ENCODE measurements at places on chromosomes 3 and 15.

- peak; percentile 49 for DNase-seq
Observed at GRCh38 chr15:41494922-41495735, 1.5 kb downstream of the ITPKA start.

DNA sequence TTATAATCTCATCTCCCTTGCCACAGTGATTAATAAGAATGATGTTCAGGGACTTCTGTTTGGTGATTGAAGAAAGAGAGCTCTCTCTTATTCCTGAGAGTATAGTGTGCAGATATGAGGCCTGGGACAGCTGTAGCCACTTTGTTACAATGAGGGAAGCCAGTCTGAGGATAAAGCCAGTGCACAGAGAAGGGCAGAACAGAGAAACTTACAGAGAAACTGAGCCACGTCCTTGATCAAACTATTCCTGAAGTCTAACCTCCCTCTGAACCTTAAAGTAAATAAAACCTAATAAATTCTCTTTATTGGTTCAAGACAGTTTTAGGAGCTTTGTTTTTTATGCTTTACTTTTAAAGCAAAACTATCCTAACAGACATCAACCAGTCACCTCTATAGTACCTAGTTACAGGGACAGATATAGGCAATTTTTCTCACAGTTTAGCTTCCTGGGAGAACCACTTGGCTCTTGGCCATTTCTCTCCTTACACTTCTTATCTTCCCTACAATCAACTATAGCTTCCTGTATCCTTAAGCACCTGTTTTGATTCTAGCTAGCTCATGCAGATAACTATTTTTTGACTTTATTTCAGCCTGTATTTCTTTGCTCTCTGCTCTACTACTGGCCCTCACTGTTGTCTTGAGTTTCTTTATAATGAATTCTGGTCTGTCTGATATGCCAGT lies 284.4 kb downstream of the SHQ1 start:
- no peak for DNase-seq

GRCh38 chr3:20039765-20040547 lies at the start of gene KAT2B:
TSS of gene KAT2B (plus strand) at chr3:20040446. CDS start at chr3:20040478, 32 bp downstream.
- peak; percentile 86 for DNase-seq

GRCh38 chr3:133996251-133996661 lies 33.5 kb downstream of the SLCO2A1 start:
- no peak for DNase-seq

DNA sequence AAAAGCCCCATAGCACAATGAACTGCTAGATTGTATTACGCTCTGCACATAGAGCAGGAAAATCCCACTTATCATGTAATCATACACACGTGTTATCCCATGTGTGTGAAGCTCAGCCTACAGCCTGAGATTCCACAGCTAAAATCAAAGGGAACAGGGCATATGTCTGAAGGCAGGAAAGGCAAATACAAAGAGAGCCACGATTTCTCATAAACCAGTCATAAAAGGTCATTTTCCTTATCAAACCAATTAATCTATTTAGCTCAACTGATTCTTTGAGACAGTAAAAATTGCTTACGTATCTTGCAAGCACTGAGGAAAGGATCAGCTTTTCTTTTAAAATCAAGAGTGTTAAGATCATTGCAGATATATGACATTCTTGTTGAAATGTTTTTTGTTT lies 199.5 kb upstream of the TBL1XR1 start:
- no peak for DNase-seq

DNA sequence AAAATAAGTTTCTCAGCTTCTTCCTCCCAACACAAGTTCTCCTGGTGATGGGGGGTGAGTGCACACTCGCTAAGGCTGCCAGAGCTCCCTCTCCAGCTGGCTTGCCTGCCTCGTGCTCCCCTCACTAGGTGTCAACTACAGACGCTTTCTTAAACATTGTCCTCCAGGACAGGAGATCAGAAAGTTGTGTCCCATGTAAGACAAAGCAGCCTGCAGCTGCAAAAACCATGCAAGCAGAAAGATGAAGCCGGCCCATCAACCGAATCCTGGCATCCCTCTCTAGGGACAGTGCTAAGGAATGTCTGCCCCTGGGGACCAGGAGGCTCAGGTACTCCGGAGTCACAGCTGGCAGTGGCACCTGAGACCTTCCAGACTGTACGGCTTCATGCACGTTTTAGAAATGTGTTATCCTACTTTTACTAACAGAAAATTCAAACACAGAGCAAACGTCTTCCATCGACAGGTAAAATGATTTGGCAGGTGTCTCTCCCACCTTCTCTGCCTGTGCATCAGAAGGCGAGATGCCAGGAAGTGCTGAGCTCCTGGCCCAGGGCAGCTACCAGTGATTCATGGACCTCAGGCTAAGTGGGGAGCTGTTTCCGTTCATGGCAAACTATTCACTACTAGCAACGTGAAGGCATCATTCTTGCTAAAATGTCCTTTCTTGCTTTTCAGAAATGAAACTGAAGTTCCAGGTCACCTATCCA lies 246.1 kb downstream of the ADAMTS17 start:
- DNase-seq, result no peak

- DNase-seq, result no peak
Observed at GRCh38 chr3:186757686-186758220, 25.6 kb upstream of the EIF4A2 start.

GRCh38 chr3:45864760-45865519 lies 21.4 kb upstream of the CCR9 start:
- DNase-seq, result peak; percentile 23

GRCh38 chr3:38617137-38617536 lies 32.4 kb downstream of the SCN5A start:
- no peak for DNase-seq

DNA sequence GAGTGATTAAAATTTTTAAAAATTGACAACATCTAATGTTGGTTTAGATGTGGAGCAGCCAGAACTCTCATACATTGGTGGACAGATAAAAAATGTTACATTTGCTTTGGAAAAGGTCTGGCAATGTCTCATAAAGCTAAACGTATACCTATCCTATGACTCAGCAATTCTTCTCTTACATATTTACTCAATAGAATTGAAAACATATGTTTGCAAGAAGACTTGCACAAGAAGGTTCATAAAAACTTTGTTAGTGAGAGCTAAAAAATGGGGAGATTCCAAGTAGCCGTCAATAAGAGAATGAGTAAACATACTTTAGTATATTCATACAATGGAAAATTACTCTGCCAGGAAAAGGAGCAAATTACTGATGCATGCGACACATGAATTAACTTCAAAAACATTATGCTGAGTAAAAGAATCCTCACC lies 30.0 kb downstream of the MASP1 start:
- DNase-seq, result no peak

- DNase-seq, result no peak
Observed at GRCh38 chr15:96020133-96020532, 310.4 kb upstream of the NR2F2 start.

GRCh38 chr3:20080956-20081554 lies 40.8 kb downstream of the KAT2B start:
- DNase-seq, result peak; percentile 35

DNA sequence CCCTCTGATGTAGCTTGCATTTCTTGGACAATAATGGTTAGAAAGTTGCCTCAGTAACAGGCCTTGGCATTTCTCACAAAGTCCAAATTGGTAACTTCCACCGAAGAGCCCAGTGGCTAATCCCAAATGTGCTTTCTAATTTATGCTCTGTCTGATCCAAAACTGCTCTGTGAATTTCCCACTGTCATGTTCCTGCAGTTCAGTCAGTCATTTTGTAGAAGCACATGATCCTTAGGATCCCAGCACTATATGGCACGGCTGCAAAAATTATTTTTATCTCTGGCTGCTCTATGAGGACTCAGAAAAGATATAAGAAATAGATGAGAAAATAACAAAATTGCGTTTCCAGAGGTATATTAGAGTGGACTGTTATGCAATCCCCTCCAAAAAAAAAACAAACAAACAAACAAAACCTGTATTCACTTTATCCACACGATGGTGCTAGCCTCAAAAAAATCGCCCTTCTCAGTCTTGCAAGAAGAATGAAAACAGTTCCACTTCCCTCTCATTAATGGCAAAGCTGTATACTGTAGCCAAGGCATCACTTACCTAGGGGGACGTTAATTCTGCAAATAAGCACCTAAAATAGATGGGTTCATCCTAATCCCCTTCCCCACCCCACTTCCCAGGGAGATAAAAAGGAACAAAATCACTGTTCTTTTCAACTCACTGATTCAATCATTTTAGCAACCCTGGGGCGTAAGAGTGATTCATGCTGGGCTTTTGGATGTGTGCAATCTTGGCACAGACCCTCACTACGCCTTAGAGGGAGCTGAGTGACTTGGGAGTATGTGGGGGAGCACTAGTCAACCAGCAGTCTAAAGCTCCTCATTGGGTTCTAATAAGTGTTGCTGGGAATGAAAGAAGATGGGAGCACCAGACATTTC lies 61.3 kb downstream of the TMCO5A start:
- DNase-seq, result no peak

DNA sequence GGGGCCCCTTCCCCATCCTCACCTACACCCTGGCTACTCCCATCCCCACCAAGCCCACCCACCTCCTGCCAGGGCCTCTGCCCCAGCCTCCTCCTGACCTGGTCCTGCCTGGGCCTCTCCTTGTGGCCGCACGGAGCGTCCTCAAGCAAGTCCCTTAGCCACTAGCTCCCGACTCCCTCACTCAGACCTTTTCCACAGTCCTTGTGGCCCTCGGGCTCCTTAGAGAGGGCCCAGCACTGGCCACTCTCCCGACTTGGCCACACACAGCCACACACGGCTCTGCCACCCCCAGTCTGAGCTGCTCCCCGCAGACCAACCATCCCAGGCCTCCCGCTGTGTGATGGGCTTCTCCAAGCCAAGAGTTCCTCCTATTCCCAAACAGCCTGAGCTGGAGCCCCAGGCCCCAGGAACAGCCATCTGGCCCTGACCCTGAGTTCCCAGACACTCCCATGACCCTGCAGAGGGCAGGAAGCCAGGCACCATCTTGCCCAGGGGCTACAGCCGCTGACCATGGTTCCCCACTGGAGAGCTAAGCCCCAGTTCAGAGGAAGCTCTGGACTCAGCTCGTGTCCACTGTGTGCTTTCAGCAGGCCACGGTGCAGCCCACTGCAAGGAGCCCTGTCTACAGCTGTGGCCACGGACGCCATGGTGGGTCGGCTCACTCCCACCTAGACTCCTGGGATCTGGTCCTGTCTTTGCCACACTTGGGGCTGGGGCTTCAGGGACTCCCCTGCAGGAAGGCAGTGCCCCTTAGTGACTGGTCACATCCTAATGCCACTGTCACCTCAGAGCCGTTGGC lies 7.0 kb upstream of the RAB43 start:
- DNase-seq, result no peak

- no peak for DNase-seq
Observed at GRCh38 chr15:80482696-80483095, 78.5 kb downstream of the ARNT2 start.

DNA sequence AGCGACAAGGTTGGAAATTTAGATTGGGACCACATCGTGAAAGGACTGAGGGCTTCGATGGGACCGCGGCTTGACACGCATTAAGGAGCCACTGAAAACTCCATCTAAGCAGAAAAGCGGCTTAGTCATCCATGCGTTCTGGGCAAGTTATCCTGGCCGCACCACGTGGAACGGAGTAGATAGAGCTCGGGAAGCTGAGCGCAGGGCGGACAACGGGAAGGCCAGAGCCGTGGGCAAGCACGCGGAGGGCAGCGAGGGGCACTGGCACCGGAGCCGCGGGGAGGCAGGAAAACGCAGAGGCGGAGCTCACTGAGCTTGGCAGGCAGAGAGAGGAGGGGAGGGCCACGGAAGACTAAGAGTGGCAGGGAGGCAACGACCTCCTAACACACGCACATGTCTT lies 61.3 kb upstream of the VGLL4 start:
- DNase-seq, result no peak

- no peak for DNase-seq
Observed at GRCh38 chr3:159757341-159758060, 231.1 kb upstream of the IL12A start.

- no peak for DNase-seq
Observed at GRCh38 chr3:141699324-141699723, 38.8 kb upstream of the RNF7 start.

DNA sequence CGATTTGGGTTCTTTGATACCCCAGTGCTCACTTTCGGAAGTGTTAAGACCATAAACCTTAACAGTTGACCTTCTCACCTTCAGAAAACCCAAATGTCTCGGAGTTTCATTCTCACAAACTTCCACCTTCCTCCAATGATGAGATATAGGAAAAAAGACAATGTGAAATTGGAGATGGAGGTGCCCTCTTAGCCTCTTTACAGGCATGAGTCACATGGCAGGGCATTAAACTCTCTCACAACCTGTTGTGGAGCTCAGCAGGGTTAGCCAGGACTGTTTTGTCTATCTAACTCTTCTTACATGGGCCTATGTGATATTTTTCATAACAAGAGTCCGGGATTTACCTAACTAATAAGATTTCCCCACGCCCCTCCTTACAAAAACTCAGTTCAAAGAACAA lies 10.7 kb downstream of the AGTR1 start:
- no peak for DNase-seq

GRCh38 chr3:104750581-104750980 lies 616.1 kb upstream of the ALCAM start:
- DNase-seq, result no peak

DNA sequence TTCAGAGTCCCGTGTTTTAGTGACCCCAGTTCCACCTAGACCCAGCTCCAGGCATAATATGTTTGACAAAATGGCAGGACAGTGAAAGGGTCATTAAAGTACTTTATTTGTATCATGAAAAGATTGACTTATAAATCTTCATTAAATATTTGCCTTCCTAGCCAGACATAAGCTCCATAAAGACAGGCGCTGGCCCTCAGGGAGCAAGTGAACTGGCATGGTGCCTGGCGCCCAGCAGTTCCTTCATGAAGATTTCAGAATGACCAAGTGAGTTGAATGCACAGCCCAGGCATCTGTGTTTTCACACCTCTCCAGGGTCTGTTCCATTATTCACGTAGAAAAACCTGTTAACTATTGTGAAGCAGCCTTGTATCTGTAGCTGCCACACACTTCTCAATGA lies 166.2 kb downstream of the GAP43 start:
- DNase-seq, result no peak

DNA sequence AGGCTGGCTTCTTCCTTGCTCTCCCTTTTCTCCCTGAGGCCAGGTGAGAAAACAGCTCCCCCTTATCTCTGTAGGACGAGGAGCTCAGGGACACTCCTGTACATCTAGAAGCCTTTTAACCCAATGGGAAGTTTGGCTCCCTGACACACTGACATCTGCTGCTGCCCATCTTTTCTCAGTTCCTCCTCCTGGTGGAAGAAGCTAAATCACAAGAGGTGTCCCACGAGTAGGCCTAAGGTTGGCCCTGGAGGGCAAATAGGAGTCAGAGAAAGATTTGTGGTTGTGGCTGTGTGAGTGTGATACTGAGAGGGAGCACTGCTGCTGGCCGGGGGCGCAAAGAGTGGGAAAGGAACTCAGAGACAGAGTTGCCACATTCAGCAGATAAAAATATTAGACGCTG lies 49.5 kb downstream of the ARHGAP31 start:
- no peak for DNase-seq
